ENCODE measurements at places on chromosomes 3 and 15.

- DNase-seq: no peak
Measured at GRCh38 chr15:48547286-48547685, 98.2 kb downstream of the FBN1 start.

GRCh38 chr3:19757773-19758172 lies 176.2 kb downstream of the EFHB start:
- no peak for DNase-seq

DNA sequence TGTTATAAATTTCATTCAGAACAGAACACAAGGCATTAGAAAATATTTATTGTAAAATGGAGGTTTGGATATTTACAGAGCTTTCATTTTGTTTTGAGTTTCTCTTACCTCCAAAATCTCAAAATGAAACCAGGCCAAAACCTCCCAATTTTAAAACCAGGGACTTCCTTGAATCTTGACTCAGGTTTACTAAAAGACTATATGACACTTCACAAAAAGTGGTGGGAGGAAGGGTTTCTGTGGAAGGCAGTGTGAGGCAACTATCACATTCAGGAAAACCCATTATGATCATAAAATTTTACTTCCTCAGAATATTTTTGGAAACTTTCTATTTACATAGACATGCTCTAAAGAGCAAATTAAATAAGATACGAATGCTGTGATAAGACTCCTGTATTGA lies 205.8 kb upstream of the EOMES start:
- no peak for DNase-seq

- DNase-seq: no peak
Measured at GRCh38 chr3:188491276-188491687, 337.3 kb downstream of the LPP start.

- no peak for DNase-seq
Measured at GRCh38 chr3:152256851-152257562, 11.7 kb upstream of the MBNL1 start.
